NCI-H2081 treated with DMSO at 0.1 percent for 48 hours (cell line): ENCODE measurements at places on chromosomes 1 and 21.

DNA sequence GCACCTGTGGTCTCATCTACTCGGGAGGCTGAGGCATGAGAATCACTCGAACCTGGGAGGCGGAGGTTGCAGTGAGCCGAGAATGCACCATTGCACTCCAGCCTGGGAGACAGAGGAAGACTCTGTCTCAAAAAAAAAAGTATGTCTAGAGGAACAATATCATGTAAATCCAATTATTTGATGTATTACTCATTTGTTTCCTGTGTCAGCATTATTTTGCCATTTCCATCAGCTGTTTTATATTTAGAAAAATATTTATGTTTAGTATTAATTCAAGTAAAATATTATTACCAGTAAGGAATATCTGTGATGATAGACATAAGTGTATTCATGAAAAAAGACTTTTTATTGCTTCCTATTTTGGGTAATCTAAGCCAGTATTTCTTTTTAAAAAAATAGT lies 13.0 kb downstream of the TDRKH start:
- DNase-seq: no peak

DNA sequence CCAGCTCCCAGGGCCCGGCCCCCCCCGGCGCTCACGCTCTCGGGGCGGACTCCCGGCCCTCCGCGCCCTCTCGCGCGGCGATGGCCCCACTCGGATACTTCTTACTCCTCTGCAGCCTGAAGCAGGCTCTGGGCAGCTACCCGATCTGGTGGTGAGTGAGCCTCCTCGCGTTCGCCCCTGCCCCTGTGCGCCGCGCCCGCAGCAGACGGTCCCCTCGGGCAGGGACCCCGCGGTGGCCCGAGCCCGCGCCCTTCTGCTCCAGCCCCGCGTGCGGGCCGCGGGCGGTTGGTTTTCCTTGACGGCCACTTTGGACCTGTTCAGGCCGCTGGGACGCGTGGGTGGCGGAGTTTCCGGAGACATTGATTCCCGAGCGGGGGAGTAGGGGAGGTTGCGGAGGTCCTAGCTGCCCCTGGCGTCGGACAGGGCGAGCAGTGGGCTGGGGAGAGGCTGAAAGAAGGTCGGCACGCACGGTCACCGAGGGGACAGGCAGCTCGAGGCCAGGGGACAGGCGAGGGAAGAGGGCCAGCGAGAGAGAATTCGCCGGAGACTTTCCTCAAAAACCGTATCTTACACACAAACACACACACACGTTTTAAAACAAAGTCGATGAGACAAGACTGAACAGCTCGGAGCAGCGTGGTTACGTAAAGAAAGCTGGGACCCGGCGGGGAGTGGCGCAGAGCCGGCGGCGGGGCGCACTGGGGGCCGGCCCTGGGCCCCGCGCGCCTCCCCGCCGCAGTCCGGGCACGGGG lies 427 bp downstream of the WNT3A start:
- DNase-seq: no peak

- DNase-seq: no peak
These were observed 5.9 kb upstream of the VPS45 start for GRCh38 chr1:150061632-150062101.

DNA sequence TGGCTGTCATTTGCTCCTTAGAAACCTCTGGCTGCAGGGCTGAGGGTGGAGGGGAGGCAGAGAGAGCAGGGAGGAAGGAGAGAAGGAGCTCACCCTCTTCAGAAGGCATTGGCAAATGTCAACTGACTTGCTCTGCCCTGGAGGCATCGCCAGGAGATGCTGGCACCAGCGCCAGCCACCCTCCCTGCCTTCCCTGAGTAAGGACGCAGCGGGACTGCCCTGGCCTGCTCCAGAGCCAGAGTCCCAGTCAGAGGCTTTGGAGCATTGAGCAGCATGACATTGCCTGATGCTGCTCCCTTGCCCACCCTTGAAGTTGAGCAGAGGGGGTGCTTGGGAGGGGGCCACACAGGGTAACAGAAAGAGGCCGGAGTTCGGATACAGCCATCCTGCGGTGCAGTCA lies 62.3 kb downstream of the DISP3 start:
- no peak for DNase-seq

DNA sequence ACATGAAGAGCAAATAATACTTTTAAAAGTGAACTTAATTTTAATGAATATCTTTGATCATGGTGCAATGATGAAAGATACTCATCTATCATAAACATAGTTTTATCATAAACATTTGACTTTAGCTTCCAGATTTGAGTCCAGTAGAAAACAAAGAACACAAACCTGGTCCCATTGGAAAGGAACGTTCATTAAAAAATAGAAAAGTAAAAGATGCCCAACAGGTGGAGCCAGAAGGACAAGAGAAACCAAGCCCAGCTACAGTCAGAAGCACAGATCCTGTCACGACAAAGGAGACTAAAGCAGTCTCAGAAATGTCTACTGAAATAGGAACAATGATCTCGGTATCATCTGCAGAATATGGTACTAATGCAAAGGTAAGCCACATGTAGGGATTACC lies 55.6 kb upstream of the MYOCOS start:
- no peak for DNase-seq

- no peak for DNase-seq
These were observed 910 bp downstream of the LCE3A start for GRCh38 chr1:152621993-152622392.

DNA sequence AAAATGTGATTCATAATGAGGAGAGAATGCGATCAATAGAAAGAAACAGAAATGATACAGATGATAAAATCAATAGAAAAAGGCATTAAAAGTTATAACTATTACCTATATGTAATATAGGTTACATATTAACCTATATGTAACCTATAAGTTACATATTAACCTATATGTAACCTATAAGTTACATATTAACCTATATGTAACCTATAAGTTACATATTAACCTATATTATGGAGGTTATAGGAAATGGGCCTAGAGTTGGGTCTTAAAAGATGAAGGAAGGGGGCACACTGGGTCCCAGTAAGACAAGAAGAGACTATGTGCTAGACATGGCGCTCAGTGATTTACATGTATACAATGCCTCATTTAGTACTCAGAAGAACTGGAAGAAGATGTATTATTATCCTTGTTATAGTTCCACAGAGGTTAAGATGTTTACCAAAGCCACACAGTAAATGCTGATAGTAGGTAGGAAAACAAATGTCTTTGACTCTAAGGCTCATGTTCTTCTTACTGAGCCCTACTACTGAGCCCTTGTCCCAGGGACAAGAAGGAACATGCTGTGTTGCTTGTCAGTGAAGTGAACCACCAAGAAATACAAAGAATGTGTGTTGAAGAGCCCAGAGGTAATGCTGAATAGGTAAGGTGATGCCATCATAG lies 444.6 kb upstream of the PLXNA2 start:
- no peak for DNase-seq

DNA sequence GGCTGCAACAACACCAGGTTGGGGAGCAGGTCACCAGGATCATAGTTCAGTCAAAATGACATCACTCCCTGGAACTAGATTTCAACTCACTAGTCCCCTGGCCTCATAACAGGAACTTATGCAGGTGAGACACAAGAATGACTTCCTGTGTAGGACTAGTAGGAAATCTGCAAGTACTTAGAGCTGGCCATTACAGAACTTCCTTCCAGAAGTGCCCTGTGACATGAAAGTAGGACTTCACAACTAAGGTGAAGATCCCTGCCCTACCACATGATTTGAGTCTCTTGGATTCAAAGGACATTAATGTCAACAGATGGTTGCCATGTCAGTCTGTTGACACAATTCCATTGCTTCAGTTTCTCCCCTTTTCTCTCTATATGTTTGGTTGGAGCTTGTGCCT lies 223.1 kb downstream of the RPS6KC1 start:
- no peak for DNase-seq

DNA sequence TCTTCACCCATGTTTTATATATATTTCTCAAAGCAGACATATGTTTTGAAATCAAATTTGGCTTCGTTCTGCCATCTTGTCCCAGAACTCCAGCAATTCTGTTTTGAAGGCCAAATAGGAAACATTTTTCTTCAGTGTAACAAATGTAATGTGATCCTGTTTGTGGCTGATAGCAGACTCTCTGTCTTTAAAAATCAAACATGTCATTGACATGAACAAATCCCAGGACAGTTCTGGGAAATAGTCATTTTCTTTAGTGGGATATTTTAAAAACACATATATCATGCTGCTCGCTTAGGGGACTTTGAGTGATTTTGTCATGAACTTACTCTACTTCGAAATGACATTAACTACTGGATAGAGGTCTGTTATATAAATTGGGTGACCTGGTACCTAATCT lies 51.4 kb downstream of the HMCN1 start:
- DNase-seq: no peak

DNA sequence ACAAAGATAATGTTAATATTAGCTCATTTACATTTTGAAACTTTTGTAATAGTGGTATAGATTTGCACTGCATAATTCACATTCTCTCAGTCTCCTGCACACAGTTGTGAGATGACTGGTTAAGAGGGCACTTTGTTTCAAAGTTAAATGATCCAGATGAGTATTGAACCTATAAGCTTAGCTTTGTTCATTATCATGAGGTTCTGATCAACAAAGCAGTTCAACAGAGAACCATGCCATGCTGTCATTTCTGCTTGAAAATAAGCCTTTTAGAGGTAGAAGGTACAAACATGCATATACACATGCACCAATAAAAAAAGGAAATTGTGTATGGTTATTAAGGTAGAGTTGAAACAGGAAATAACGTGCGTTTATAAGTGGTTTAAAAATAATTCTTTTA lies 4.8 kb downstream of the RAP1A start:
- no peak for DNase-seq
